ENCODE measurements at places on chromosomes 6 and 20.

DNA sequence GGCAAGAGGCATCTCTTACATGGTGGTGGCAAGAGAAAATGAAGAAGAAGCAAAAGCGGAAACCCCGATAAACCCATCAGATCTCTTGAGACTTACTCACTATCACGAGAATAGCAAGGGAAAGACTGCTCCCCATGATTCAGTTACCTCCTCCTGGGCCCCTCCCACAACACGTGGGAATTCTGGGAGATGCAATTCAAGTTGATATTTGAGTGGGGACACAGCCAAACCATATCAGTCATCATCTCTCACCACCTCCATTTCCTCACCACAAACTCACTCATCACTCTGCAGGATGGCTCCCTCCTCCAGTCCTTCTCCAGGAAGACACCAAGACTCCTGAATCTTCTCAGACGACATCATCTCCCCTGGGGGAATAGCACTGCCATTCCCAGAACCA, 25.8 kb upstream of the SLC16A10 start:
- DNase-seq = no peak

DNA sequence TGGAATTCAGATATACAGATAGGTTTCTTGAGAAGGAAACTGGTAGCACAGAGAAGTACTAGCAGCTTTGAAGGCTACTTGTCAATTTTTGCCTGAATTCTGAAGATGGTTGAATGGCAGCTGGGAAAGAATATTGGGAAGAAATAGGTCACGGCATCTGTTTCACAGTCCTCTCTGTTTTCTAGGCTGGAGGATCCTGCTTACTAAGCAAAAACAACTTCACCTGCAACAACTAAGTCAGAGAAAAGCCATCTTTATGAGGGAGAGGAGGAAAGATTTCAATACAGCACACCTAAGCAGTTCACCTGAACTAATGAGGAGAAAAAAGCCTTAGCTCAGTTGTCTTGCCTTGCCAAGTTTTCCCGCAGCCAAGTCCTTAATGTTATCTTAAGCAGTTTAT, 975.5 kb upstream of the EPHA7 start:
- DNase-seq = no peak

DNA sequence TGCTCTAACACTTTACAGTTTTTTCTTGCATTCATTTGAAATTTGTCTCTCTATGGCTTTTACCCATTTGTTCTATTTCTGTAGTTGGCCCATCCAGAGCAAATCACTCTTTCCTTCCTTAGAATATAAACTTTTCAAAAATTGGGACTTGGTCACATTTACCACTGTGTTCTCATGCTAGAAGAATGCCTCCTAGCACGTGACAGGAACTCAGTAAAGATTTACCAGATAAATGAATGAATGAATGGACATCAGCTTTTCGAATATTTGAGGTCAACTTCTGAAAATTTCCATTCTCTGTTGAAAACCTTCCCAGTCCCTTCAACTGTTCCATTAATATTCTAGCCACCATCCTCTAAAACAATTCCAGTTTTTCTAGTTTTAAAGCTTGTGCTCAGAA, 294.5 kb downstream of the CD83 start:
- DNase-seq = no peak

DNA sequence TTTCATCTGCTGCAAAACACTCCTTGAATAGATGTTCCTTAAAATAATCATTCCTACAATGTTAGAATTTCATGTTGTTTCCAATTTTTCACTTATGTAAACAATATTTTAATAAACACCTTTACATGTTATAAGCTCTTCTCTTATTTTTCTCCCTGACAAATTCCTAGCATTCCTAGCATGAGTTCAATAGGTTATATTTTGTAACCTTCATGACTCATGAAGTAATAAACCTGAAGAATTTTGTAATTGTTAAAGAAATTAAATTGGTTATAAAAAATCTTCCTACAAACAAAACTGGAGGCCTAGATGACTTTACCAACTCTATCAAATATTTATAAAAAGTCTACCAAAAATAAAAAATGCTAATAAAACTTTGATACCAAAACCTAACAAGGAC, 66.3 kb downstream of the NT5E start:
- DNase-seq = no peak

GRCh38 chr6:141123049-141123448, 1009.7 kb upstream of the GJE1 start:
- DNase-seq = no peak

GRCh38 chr6:939526-940252, 246.8 kb upstream of the EXOC2 start:
- no peak for DNase-seq

- no peak for DNase-seq
These were observed 72.1 kb downstream of the TMEM200A start for GRCh38 chr6:130437961-130438360.

- no peak for DNase-seq
These were observed 127.8 kb downstream of the ZMYND8 start for GRCh38 chr20:47228654-47229053.

GRCh38 chr6:74857157-74857556, 348.7 kb downstream of the COL12A1 start:
- DNase-seq = no peak

GRCh38 chr20:45059022-45059728, 41.8 kb downstream of the KCNS1 start:
- DNase-seq = no peak

- no peak for DNase-seq
These were observed 174.4 kb upstream of the RIN2 start for GRCh38 chr20:19583532-19584175.

- DNase-seq = no peak
These were observed 6.6 kb downstream of the REPS1 start for GRCh38 chr6:138981416-138981815.

DNA sequence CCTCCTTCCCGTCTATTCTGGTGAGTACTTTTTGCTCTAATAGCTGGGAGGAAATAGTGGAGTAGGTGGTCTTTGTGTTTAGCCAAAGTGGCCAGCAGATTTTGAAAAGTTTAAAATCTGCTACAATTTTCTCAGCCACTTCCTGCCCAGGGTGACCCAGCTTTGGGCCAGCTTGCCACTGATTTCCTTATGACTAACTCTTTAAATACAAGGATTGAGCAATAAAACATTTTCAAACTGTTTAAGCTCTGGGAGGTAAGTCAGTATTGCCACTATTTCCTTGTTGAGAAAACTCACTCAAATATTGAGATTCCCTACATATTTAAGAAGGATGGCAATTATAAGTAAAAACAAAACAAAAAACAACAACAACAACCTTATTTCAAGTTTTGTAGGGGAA, 54.5 kb downstream of the TRMT11 start:
- no peak for DNase-seq

- no peak for DNase-seq
These were observed 27.9 kb downstream of the TAF11 start for GRCh38 chr6:34859951-34860350.

DNA sequence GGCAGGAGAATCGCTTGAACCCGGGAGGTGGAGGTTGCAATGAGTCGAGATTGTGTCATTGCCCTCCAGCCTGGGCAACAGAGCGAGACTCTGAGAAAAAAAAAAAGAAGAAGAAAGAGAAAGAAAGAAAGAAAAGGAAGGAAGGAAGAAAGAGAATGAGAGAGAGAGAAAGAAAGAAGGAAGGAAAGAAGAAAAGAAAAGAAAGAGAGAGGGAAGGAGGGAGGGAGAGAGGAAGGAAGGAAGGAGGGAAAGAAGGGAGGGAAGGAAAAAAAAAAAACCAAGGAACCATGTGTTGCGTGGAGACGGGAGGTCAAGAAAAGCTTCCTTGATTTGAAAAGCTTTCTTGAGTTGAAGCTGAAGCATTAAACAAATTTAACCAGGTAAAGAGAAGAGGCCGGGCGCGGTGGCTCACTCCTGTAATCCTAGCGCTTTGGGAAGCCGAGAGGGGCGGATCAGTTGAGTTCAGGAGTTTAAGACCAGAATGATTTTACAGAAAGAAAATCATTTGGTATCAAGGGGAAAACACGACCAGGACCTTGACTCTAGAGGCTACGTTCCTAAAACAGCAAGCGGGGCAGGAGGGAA, 90.5 kb upstream of the PRSS16 start:
- DNase-seq = no peak

GRCh38 chr20:22569353-22569752, 15.0 kb downstream of the FOXA2 start:
- no peak for DNase-seq

GRCh38 chr6:29792123-29793035, 35.2 kb upstream of the HLA-G start:
- DNase-seq = peak; percentile 65

GRCh38 chr6:109236115-109237076, 141.1 kb downstream of the CEP57L1 start:
- DNase-seq = no peak

GRCh38 chr20:44301285-44301684, 9.7 kb downstream of the FITM2 start:
- DNase-seq = no peak

DNA sequence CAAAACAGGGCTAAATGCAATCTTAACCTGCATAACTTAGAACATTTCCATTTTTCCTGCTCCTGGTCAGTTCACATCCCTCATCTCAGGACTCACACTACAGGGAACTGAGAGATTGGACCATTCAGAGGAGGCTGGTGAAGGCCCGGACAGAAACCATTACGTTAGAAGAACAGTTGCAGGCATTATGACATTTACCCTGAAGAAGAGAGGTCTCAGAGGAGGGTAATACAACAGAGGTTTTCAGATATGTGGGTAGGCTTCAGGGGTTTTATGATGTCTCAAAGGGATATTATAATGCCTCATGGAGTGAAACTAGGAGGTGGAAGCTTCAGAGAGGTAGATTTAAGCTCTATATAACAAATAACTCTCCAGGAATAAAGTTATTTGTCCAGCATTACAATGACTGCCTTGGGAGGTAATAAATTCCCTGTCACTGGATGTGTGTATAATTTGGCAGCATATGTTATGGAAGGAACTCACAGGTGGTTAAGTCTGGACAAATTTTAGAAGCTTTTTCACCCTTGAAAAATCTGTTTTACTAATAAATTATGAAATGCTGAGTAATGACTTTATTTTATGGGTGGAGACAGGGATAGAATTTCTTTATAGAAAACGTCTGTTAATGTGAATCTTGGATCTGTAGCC, 36.7 kb upstream of the RIPOR2 start:
- DNase-seq = no peak

GRCh38 chr6:40722553-40723258, 135.5 kb upstream of the LRFN2 start:
- no peak for DNase-seq

GRCh38 chr6:72216222-72217068, 330.1 kb downstream of the RIMS1 start:
- no peak for DNase-seq

- no peak for DNase-seq
These were observed 135.6 kb downstream of the COL12A1 start for GRCh38 chr6:75070244-75070643.

- DNase-seq = no peak
These were observed 34.9 kb downstream of the VTA1 start for GRCh38 chr6:142182004-142182403.

- no peak for DNase-seq
These were observed 78.7 kb downstream of the PLCB4 start for GRCh38 chr20:9147547-9148024.

GRCh38 chr6:56643379-56644089, 845 bp upstream of the DST start:
- no peak for DNase-seq

DNA sequence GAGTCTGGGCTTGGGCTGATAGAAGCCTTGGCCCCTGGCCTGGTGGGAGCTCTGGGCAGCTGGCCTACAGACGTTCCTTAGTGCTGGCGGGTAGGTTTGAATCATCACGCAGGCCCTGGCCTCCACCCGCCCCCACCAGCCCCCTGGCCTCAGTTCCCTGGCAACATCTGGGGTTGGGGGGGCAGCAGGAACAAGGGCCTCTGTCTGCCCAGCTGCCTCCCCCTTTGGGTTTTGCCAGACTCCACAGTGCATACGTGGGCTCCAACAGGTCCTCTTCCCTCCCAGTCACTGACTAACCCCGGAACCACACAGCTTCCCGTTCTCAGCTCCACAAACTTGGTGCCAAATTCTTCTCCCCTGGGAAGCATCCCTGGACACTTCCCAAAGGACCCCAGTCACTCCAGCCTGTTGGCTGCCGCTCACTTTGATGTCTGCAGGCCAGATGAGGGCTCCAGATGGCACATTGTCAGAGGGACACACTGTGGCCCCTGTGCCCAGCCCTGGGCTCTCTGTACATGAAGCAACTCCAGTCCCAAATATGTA, 957 bp upstream of the VEGFA start:
- no peak for DNase-seq

GRCh38 chr6:117072134-117072533, 193.2 kb upstream of the VGLL2 start:
- DNase-seq = no peak

DNA sequence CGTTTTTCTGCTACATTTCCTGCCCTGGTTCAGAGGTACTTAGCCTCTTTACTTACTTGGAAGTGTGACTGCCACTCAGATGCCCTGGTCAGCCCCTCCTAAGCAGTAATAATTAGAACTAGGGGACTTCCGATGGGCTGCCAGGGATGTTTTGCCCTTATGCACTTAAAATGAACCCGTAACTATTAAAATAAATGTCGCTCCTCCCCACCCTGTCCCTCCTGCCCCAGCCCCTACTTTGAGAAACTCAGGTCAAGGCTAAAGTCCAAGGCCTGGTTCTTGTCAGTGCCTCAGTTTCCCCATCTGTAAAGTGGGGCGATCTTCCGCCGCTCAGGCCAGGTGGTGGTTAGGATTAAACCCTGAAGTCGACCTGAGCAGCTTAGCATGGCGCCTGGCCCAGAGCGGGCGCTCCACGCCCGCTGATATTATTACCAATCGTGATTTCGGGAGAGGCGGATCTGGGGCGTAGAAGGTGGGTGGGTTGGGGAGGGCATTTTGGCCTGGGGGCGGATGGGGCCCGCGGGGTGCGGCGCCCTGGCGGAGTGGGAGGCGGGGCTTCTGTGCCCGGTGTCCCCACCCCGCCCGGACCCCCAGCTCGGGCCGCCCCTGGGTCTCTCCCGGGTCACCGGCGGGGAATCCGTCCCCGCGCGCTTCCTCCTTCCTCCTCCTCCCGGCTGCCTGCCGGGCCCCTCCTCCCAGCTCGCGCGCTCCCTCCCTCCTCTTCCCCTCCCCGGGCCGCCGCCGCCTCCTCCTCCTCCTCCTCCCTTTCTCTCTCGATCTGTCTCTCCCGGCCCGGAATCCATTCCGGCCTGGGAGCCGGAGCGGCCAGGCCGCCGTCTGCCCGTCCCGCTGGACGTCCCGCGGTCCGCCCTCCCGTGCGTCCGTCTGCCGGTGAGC, at the start of gene SRC:
TSS of gene SRC (plus strand) at position 802 of the 897 bp plus-strand sequence. CDS start 38,014 bp downstream, outside the sequence.
- DNase-seq = no peak

DNA sequence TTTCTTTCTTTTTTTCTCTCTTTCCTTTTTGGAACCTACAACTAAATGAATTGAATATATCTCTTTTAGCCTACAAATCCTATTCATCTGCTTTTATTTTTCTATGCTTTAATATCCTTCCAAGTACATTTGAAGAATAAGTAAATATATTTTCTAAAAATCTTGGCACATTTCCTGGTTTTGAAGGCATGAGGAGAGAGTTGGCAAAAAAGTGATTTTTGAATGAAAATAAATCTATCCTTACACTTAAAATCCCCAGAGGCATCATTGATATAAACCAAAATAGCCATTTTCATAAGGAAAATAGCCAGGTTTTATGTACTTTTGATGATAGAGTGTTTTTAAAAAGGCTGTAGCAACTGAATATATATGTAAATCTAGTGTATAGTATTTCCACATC, 69.0 kb downstream of the SAMD5 start:
- DNase-seq = no peak
